ENCODE measurements at places on chromosomes 12 and 14.

DNA sequence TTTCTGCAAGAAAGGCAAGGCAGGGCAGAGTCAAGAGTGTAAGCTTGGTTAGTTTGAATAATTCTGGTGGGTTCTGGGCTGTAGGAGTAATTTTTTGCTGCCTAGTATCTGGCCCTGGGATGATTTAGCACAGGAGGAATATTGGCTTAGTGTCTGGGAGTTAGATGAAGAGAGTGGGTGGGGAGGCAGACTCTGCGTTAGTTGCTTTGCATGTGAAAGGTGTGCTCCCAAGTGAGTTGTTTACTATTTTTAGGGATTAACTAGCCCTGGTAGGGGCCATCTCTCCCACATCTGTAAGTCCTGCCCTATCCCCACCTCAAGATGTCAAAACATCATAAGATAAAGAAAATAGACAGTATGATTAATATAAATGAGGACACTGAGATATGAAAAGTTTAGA is 249.7 kb downstream of the LRIG3 start:
- no peak for DNase-seq

- DNase-seq = no peak
These were observed 16.2 kb upstream of the EXD2 start for GRCh38 chr14:69175130-69175529.

DNA sequence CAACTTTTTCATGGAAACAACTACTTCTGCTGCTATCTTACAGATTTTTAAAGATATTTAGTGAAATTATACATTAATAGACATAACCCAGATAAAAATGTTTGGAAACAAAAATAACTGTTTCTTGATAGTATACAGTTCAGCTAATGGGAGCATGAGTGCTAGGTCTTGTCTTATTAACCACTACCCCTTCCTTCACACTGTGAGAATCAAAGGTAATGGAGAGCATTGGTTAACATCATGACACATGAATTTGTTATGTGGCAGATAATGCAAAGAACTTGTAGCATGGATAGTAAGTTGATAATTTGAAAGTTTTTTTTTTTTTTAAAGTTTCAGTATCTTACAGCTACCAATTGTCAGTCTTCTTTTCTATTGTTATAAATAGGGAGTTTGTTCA is 44.2 kb downstream of the CCDC91 start:
- peak; percentile 13 for DNase-seq

DNA sequence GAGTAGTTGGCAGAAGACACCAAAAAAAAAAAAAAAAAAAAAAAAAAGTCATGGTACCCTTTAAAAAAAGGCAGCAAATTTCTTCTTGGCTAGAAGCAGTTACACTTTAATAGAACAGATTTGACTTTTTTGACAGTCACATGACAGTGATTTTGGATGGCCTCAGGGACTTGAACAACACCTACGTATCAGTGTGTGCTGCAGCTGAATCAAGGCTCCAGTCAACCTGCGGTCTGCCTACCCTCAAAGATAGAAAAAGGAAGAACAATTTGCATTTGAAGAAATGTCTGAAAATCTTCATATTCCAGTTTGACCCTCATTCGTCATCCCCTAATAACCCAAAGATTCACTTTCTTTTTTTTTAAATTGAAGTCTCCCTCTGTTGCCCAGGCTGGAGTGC is 53.9 kb downstream of the MDM2 start:
- DNase-seq = no peak

DNA sequence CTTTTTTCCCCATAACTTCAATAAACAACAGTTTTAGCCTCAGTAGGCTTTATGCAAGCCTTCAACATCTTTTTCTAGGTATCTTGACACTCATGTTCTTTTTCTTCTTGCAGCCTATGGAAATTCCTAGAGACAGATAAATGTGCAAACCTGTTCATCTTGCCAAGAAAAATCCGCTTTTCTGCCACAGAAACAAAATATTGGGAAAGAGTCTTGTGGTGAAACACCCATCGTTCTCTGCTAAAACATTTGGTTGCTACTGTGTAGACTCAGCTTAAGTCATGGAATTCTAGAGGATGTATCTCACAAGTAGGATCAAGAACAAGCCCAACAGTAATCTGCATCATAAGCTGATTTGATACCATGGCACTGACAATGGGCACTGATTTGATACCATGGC is 295.9 kb downstream of the ZFP36L1 start:
- no peak for DNase-seq

DNA sequence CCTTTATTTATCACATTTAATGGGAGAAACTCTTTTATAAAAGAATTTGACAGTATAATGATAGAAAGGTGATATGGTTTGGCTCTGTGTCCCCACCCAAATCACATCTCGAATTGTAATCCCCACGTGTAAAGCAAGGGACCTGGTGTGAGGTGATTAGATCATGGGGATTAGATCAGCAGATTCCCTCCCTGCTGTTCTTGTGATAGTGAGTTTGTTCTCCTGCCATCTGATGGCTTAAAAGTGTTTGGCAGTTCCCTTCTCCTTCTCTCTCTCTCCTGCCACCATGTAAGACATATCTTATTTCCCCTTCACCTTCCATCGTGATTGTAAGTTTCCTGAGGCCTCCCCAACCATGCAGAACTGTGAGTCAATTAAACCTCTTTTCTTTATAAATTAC is 1110.3 kb downstream of the FLRT2 start:
- no peak for DNase-seq

GRCh38 chr12:29616664-29617406 is 119.3 kb upstream of the OVCH1 start:
- DNase-seq = peak; percentile 9

GRCh38 chr12:106647793-106648514 is 65.2 kb downstream of the RFX4 start:
- DNase-seq = no peak

GRCh38 chr12:10094646-10095395 is 4.0 kb downstream of the CLEC1A start:
- DNase-seq = no peak

GRCh38 chr12:76863005-76863670 is 15.7 kb downstream of the CSRP2 start:
- peak; percentile 72 for DNase-seq

DNA sequence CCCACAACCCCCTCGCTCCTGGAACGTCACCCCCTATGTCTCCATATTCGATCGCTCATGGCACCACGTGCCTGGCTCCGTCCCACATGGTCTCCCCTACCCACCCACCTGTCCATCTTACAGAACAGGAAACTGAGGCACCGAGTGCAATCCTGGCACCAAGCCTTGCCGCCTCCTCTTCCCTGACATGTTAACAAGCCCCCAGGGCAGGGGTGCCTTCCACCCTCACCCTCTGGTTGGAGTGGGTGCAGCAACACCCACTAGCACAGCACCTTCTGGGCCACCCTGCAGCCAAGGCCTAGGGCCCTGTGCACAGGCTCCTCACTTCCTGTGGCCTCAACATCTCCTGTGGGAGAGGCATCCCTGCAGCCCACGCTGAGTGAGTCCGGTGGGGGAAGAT is 110.3 kb downstream of the RFLNA start:
- DNase-seq = no peak

DNA sequence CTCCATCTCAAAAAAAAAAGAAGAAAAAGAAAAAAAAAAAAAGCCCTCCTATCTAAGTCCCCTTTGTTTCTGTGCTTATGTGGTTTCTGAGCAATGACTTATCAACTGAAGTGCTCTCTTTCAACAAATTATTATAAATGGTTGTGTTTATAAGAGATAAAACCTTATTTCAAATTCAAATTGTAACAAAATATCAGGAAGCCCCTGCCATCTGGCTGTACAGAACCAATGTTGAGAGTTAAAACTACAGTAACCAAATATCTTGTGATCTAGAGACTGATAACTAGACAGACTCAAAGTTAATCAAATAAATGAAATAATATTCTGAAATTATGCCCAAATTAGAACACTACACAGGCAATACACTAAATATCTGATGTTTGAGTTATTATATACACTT is 143.0 kb upstream of the CPNE8 start:
- DNase-seq = no peak

GRCh38 chr14:99479906-99480869 is at the start of gene SETD3:
SETD3 (minus strand) TSS chr14:99480859; CDS start chr14:99465805, 15,054 bp downstream.
- DNase-seq = peak; percentile 75

DNA sequence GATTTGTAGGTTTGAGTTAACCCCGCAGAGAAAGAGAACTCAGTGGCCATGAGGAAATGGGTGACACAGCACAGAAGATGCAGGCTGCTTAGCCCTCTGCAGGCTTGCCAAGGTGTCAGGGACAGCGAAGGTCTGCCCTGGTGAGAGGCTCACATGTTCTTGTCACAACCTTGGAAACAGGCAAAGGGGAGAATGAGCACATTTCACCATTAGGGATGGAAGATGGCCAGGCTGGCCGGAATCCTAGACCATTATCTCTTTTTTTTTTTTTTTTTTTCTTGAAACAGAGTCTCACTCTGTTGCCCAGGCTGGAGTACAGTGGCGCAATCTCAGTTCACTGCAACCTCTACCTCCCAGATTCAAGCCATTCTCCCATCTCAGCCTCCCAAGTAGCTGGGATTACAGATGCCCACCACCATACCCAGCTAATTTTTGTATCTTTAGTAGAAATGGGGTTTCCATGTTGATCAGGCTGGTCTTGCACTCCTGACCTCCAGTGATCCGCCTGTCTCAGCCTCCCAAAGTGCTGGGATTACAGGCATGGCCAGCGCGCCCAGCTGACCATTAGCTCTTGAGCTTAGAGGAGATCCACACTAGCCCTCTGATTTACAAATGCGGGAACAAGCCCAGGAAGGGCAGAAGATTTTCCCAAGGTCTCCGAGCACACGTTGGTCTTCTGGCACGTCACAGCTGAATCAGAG is 34.6 kb downstream of the LTBP2 start:
- no peak for DNase-seq

DNA sequence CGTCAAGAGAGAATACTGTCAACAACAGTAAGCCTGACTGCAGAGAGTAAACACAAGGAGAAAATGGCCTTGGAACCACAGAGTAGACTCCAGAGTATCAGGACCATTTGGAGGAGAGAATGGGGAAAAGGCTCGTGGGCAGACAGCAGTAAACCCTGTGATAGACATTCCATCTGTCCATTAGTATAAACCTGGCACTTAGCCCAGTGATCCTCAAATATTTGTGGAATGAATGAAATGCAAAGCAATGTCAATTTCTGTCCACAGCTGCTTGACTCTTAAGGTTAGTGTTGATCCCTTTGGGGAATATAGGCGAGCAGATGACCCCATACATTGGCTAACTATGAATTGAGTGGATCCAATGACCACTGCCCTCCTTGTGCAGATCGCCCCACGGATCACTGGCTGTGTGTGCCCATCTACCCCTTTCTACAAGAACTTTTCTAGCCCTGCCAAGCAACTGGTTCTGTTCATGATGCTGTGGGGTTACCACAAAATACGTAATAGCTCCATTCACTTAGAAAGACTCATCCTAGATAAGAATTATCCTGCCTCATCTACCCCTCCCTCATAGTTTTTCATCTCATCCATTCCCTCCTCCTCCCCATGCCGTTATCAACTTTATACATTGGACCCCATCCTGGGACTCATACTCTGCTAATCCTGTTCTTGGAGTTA is 846.8 kb downstream of the NRXN3 start:
- DNase-seq = peak; percentile 88

GRCh38 chr14:105281371-105282097 is 19.3 kb downstream of the BRF1 start:
- DNase-seq = peak; percentile 82

- DNase-seq = peak; percentile 75
These were observed 21.0 kb downstream of the SLC25A29 start for GRCh38 chr14:100285021-100285912.

DNA sequence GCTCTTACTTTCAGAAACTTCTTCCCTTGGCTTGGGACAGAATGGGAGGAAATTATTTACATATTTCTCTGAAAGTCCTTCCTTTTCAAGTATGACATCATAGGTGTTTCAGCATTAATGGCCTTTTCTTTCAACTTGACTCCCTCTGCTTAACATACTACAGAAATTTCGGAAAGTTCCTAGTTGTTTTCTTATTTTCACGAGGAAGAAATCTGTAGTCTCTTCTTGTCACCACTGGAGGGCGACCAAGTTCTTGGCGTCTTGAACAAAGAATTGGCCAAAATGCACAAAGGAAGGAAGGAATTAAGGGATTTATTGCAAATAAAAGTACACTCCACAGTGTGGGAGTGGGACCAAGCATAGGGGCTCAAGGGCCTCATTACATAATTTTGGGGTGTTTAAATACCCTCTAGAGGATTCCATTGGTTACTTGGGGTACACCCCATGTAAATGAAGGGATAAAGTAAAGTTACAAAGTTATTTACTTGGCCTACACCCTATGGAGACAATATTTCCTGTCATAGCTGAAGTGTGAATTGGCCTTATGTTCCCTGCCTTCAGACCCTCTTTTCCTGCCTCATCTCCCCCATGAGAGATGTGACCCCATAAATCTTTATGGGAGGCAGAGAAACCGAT is 70.4 kb downstream of the RPL10L start:
- peak; percentile 45 for DNase-seq

- no peak for DNase-seq
These were observed 5.6 kb downstream of the LTA4H start for GRCh38 chr12:96029826-96030225.

- DNase-seq = peak; percentile 73
These were observed at the start of gene C14orf132 for GRCh38 chr14:96038920-96039632. C14orf132 (plus strand) TSS chr14:96039362; CDS start chr14:96039501, 139 bp downstream.

- peak; percentile 83 for DNase-seq
These were observed 3.9 kb upstream of the LRP1 start for GRCh38 chr12:57124261-57124877.

GRCh38 chr12:49864798-49865090 is 21.8 kb upstream of the BCDIN3D start:
- DNase-seq = no peak

Measured in ELR (cell line).